ENCODE measurements at places on chromosomes 16 and 17.

DNA sequence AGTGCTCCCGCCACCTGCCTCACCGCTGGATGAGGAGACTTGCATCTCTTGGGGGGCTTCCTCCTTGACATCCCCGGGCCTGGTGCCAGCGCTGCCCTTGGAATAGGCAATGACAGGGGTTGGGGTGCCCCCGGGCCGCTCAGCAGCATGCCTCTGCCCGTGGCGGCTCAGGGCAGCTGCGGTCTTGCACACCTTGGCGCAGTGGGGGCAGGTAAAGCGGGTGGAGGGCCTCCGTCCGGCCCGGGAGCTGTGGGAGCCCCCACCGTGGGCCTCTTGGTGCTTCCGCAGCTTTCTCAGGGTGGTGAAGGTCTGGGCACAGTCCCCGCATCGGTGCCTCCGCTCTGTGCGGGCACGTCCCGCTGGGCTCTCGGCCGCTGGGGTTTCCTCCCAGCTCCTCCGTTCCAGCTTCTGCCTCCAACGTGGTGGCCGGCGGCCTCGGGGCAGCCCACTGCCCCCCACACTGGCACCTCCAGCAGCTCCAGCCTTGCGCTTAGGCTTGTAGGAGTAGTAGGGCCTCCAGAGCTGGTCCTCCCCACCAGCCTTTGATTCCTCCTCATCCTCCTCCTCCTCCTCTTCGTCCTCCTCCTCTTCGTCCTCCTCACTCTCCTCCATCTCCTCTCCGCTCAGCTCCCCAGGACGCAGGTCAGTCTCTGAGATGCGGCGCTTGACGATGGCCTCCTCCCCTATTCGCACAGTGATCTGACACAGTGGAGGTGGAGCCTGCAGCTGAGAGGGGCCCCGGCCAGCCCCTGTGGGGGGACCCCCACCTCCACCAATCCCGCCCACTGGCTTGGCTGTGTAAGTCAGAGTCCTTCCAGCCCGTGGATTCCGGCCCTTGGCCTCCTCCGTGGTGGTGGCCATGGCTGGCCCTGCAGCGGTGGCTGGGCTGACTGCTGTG lies 16.7 kb downstream of the ZBTB4 start:
- DNase-seq: no peak

GRCh38 chr17:36675786-36676185 lies 74.4 kb downstream of the MRM1 start:
- DNase-seq: no peak

DNA sequence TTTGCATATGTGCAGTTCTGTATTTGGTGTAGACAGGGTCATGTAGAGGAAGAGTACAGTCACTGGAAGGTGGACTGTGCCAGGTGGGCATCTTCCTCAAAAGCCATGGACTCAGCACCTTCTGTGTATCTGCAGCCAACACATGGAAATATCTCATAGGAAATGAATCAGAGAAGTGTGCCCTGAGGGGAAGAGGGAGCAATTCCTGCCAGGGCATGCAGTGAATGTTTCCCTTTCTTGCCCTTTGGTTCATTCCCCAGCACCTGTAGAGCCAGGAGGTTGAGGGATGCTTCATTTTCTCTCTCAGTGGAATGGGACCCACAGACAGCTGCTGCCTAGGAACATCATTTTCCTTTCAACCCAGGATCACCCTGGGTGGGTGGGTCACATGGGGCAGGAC lies 146.1 kb upstream of the HSBP1 start:
- DNase-seq: no peak

DNA sequence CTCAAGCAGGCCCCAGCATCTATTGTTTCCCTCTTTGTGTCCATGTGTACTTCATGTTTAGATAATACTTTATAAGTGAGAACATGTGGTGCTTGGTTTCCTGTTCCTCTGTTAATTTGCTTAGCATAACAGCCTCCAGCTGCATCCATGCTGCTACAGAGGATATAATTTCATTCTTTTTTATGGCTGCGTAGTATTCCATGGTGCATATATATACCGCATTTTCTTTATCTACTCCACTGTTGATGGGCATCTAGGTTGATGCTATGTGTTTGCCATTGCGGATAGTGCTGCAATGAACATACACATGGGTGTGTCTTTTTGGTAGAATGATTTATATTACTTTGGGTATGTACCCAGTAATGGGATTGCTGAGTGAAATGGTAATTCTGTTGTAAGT lies 31.4 kb upstream of the SCNN1B start:
- no peak for DNase-seq

GRCh38 chr16:66481081-66481942 lies 54.2 kb downstream of the BEAN1 start:
- DNase-seq: no peak

GRCh38 chr17:10172241-10172741 lies 26.1 kb downstream of the GAS7 start:
- peak; percentile 89 for DNase-seq

DNA sequence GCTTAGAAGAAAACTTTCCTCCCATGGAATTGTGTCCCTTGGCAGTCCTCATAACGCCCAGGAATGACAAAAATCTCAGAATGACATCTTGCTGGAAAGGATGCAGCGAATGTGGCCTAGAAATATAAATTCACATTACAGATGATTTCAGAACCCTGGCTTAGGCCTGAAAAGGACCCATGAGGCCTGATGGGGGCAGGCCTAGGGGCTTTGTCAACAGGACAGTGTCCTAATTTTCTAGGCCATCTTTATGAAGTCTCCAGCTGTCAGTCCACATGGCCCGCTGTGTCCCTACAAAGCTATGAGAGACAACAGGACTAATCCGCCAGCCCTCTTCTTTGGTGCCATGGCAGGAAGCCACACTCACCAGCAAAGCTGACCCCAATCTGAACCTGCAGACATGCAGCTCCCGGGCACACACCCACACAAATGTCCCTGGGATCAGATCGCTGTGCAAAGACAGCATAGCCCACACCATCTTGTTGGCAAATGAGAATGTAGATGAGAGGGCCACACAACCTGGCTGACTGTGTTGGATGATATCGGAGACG lies 40.4 kb upstream of the DNAH17 start:
- DNase-seq: no peak

DNA sequence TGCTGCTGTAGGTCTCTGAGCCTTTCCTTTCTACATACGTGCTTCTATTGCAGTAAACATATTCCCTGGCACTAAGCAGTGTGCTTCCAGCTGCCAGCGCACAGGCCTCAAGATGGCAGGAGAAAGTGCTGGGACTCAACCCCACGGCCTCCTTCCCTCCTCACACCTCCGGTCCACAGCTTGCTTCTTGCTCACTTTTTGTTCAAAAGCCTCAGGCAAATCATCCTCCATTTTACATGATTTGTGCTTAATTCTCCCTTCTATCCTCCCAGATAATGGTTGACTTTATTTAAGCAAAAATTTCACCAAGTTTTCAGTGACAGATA lies 5.4 kb downstream of the CDK5R1 start:
- DNase-seq: no peak

DNA sequence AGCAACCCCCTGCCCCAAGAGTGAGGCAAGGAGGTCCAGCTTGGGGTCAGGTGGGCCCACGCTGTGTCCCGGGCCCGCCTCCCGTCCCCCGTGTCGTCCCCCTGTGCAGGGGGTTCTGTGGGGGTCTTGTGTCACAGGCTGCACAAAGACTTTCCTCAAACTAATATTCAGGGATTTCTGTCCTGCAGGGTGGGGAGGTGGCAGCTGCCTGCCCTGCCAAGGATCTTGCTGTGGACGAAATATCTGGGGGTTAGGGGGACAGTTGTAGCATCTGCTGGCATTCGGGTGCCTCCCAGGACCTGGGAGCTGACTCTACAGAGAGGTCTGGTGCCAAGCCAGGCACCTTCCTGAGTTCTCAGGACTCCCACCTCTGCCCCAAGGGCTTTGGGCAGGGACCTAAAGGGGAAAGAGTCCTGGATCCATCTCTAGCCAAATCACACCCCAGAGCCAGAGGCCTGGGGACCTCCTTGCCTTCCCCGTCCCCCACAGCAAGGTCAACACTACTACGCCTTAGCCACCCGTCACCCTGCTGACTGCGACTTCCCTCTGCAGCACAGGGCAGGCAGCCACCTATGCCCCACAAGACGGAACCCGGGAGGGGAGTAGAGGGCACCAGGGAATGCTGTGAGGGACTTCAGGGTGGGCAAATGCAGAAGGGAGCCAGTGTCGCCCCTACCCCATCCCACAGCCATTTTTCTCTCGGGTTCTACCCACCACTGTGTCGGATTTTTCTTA lies 59.3 kb downstream of the TMEM132E start:
- DNase-seq: no peak

DNA sequence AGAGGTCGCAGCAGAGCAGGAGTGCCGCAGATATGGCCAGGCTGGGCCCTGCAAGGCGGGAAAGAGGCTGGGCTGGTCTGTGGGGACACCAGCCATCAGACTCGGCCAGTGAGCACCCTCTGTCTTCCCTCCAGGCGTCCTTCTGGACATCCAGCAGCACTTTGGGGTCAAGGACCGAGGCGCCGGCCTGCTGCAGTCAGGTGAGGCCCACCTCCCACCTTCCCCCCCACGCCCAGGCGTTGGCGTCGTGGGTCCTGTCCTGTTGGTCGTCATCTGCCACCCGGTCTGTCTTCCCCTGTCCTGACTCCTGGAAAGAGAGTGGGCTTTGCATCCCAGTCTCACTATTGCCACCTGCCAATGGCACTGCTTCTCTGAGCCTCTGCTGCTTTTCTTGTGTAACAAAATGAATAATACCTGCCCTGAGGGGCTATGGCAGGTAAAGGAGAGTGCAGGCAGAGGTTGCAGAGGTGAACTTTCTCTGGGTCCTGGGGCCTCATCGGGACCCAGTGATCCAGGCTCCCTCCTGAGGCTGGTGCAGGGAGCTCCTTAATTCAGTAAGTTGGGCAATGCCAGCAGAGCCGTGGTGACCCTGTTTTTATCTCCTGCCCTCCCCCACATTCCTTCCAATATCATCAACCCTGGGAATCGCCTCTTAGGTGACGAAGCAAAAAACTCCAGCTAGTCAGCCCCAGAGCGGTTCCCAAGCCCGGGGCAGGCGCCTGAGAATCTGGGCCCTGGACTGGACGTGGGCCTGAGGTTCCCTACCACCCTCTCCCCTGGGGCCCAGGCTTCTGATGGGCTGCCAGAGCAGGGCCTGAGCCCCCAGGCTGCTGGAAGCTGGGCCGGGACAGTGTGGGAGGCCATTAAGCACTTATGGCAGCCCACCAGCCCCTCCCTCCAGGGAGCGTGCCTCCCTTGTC lies 14.7 kb downstream of the SPNS2 start:
- DNase-seq: no peak

DNA sequence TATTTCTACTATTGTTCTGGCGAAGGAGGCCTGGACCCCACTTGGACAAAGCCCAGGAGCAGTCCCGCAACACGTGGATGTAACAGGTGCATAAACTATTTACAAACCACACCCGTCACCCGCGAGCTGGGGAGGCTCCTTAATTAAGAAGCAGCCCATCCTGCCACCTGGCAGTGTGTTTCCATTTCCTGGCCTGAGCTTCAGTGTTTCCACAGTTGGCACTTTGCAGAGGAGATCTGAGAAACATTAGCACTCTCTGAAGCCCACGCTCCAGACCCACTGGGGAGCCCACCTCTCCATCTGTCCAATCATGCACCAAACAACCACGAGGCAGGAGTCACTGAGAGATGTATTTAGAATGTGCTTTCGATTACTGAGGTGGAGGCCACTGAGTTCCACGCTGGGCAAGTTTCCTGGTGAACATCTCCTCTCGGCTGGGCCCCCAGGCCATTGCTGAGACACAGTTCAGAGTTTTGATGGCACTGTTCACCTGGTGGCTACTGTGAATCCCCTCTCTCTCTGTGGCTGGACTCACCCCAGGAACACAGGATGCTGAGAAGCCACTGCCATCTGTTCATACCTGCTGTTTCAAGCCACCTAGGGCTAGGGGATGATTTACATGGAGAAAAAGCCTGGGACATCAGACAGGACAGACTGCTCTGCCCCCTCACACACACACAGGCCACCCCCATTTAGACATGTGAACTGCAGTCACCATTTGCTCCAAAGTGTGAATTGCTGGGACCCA lies 129.1 kb downstream of the AIPL1 start:
- no peak for DNase-seq

GRCh38 chr16:49458656-49459445 lies 85.2 kb downstream of the C16orf78 start:
- DNase-seq: no peak

DNA sequence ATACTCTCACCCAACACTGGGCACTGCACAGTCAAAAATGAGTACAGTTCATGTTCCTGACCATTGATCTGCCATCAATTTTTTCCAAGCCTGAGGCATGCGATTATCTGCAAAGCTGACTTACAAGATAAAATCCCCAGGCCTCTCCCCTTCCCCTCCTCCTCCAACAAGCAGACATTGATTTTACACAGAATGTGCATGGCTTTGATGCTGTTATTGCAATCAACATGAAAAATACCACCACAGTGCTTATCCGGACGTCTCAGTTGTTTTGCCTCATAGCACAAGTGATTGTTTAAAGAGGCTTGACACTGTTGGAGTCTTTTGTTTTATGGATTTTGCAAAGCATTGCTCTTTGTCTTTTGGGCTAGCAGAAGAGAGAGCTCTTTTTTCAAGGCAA lies 163.8 kb downstream of the TOX3 start:
- DNase-seq: no peak

DNA sequence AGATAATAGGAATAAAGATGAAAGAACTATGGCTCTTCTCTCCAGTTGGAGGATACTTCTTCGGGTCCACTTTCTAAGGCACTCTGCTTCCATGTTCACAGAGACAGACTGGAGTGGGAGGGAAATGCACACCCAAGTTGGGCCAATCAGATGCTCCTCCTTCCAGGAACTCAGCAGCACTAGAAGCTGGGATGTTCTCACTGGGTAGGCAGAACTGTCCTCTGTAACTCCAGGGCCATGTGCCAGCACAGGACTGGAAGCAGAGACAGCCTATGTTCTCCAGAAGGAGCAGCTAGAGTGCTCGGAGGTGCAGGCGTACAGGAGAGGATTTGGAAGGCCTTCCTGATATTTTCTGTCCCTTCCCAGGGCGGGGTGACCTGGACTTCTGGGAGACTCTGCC lies 49.9 kb upstream of the SREBF1 start:
- no peak for DNase-seq

DNA sequence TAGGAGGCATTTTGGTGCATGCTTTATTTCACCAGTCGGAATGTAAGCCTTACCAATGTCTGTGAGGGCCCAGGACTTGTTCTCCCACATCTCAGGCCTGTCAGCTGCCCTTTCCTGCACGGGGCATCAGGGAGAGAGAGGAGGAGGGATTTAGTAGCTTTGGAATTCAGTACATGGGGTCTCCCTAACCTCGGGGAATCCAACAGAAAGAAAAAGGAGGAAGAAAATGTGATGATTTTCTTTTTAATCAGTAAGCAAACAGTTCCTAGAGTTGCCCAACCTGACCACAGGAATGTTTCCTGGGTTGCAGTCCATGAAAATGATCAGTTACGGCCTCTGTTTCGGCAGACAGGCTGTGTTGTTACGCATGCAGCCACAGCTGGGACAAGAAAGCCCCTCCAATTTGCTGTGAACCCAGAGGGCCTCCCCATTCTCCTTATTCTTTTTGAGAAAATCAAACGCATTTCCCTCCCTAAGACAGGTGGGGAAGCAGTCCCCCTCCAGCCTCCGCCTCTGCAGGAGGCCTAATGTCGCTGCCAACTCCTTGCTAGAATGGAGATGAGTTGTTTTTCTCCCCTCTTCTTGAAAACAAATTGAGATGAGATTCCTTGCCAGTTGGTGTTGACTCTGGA lies 53.1 kb upstream of the TANGO6 start:
- peak; percentile 60 for DNase-seq

- DNase-seq: no peak
Measured at GRCh38 chr17:12865769-12866168, 76.5 kb downstream of the ARHGAP44 start.

- DNase-seq: no peak
Measured at GRCh38 chr17:74922172-74922571, 883 bp downstream of the USH1G start.

GRCh38 chr16:67163999-67164558 lies 466 bp upstream of the HSF4 start:
- no peak for DNase-seq

GRCh38 chr16:88921591-88921990 lies 55.1 kb upstream of the PABPN1L start:
- peak; percentile 5 for DNase-seq
